ENCODE measurements at places on chromosomes 2 and 18.

DNA sequence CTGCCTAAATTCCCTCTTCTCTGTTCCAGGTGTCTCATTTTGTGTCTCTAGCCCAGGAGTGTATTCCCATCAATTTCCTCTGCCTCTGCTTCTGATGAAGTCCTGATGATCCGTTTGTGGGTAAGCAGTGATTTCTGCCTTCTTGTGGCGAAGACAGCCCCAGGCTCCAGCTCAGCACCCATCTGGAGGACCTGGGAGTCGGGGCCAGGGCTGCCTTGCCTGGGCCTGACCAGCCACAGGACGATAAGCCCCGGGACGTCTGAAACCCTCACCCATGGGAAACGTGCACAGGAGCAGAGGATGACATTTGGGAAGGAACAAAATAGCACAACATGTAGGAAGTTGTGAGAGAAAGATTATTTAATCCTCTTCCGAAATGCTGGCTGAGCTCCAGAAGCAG, 206.9 kb downstream of the FBXO15 start:
- DNase-seq = no peak

- no peak for DNase-seq
Observed at GRCh38 chr2:114800371-114800770, 357.9 kb downstream of the DPP10 start.

DNA sequence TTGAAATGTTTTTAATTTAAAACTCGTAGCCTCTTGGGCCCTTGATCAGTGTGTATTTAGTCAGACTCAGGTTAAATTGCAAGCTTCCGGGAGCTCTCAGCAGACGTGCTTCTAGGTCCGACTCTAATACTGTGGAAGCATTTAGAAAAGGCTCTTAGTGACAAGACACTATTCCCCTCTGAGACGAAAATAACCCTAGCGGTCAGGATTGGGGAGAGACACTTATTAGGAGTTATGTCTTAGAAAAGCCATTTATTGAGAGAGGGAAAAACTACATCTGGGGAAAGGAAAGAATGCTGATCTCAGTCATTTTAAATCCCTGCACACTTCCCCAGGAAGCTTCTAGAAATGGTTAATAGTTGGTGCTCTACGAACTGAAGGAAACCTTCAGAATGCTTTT, 110.5 kb upstream of the NCK2 start:
- no peak for DNase-seq

GRCh38 chr2:73614997-73615396, 27.2 kb downstream of the NAT8 start:
- no peak for DNase-seq

GRCh38 chr18:78882585-78882984, 97.0 kb upstream of the SALL3 start:
- no peak for DNase-seq
